ENCODE measurements at places on chromosomes 2 and 18. TPM values are rescaled to one million over a fixed set of nuclear protein-coding genes. Genes with fewer than 3 reads are reported as not detected.

GRCh38 chr2:127422559-127423477 is 4.6 kb downstream of the PROC start:
- no peak overlapping the region for H3K27ac ChIP-seq
- peaks cover 5% of the 10 kb centered on the region for H3K27me3 ChIP-seq
- peak overlapping the region; percentile 54 for H3K4me3 ChIP-seq
- DNase-seq: no peak

The AOX1 gene
- 69.9 TPM for total RNA-seq

The HDHD2 gene
- 31.9 TPM for total RNA-seq

GRCh38 chr2:11073251-11073650 is 82.0 kb upstream of the SLC66A3 start:
- no peak overlapping the region for H3K4me3 ChIP-seq
- H3K36me3 ChIP-seq: no peaks in the 10 kb centered on the region
- DNase-seq: no peak
- H3K27me3 ChIP-seq: no peaks in the 10 kb centered on the region
- no peak overlapping the region for H3K27ac ChIP-seq

DNA sequence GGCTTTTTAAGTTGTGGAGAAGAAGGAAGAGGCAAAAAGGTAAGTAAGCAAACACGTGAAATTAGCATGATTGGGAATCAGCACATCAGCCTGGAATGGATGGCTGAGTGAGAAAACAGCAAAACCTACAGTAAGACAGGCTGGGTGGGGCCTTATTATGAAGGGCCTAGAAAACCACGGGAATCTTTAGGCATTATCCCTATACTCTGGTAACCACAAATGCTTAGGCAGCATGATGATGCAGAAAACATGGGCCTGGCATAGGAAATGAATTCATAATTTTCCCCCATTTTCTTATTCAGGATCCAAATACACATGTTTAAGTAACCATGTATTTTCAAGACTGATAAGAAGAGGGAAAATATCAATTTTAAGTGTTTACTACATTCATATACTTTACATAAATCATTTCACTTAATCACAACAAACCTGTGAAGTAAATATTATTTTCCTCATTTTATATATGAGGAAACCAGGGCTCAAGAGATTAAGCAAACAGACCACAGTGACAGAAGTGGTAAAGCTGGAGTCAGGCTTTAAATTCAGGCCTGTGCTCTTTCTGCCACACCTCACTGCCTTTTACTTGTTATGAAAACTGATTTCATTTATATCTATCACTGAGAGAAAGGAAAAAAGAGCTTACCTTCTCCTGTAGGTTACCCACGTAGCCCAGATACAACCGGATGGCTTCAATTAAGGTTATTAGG is 4.0 kb downstream of the TMEM17 start:
- no peak for DNase-seq
- H3K4me3 ChIP-seq: no peak overlapping the region
- H3K4me1 ChIP-seq: no peaks in the 10 kb centered on the region
- no peaks in the 10 kb centered on the region for H3K27me3 ChIP-seq
- H3K36me3 ChIP-seq: no peaks in the 10 kb centered on the region
- H3K27ac ChIP-seq: no peak overlapping the region

The RNMT gene
- total RNA-seq: 27.6 TPM

GRCh38 chr2:241074065-241074818 is 27.8 kb downstream of the MTERF4 start:
- no peak overlapping the region for H3K27ac ChIP-seq
- DNase-seq: no peak
- H3K4me1 ChIP-seq: no peaks in the 10 kb centered on the region
- H3K36me3 ChIP-seq: peaks cover 53% of the 10 kb centered on the region

- DNase-seq: no peak
- H3K27ac ChIP-seq: no peak overlapping the region
- no peaks in the 10 kb centered on the region for H3K36me3 ChIP-seq
- H3K27me3 ChIP-seq: no peaks in the 10 kb centered on the region
- H3K4me3 ChIP-seq: no peak overlapping the region
Observed at GRCh38 chr2:221335219-221335752, 236.8 kb downstream of the EPHA4 start.

DNA sequence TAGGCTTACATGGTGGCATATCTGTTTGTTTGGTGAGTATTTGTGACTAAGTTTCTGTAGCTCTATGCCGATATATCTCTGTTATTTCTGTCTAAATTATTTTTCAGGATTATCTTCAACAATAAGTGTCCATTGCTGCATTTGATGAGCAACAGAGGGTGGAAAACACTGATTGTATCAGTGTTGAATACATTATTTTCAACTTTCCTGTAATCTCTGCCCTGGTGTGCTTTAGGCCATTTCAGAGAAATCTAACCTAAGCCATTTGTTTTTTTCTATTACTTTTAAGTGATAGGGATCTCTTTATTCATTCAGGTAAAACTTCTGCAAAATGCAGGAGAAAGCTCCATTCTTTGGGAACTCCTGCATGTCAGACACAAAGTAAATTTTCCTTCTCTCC is 654.5 kb downstream of the RNF144A start:
- no peak for DNase-seq
- no peaks in the 10 kb centered on the region for H3K27me3 ChIP-seq
- H3K4me3 ChIP-seq: no peak overlapping the region
- H3K27ac ChIP-seq: no peak overlapping the region
- no peaks in the 10 kb centered on the region for H3K36me3 ChIP-seq
- H3K4me1 ChIP-seq: no peaks in the 10 kb centered on the region

- DNase-seq: no peak
- no peaks in the 10 kb centered on the region for H3K36me3 ChIP-seq
- no peaks in the 10 kb centered on the region for H3K4me1 ChIP-seq
- H3K27ac ChIP-seq: no peak overlapping the region
Observed at GRCh38 chr2:165820296-165820695, 26.2 kb upstream of the GALNT3 start.

DNA sequence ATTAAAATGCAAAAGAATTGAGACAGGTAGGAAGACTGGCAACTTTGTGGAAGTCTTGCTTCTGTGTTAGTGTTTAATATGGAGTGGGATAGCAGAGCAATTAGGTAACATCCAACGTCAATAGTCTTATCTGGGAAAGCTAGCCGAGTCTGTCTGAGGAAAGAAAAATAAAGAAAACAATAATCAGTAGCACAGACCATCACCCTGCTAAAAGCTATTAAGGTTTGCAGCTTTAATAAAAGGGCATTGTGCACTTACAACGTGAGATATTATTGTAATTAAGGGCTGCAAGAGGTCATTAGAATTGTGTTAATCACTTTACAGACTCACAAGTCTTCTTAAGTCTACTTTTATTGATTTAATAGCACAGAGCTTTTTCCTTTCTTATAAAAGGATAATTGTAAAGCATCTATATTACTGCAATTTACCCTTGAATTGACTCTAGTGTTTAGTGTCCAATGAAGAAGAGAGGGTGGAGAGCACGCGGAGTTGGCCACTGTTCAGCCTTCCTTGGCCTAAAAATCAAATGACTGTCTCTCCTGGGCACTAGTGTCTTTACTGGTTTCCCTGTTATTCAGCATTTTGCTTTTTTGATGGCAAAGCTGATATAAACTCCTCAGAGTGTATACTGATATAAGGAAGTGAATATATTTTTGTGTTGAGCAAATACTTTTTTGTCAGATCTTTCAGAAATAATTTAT is 2.0 kb downstream of the CDH7 start:
- no peaks in the 10 kb centered on the region for H3K27me3 ChIP-seq
- no peak for DNase-seq
- no peak overlapping the region for H3K4me3 ChIP-seq
- H3K36me3 ChIP-seq: no peaks in the 10 kb centered on the region

All from thoracic aorta (tissue), 2 donors.